Right hindlimb (tissue), 1 donor: ENCODE measurements at places on chromosomes 7 and 10.

DNA sequence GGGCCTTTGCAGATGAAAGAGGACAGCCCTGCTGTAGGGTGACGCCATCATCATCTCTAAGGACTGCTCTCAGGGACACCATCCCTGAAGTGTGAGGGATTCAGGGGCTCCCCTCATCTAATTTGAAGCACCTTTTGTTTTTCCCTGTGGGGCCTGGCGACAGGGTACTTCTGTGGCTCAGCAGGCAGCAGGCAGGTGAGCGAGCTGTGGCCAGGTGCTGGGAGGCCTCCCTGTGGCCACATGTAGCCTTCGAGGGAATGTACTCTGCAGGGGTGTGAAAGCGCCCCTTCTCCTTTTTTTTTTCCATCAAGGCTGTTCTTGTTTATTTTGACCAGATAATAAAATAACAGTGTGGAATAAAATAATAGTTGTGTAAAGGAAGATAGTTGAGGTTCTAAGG lies 118.2 kb upstream of the DPP6 start:
- no peak for DNase-seq

- DNase-seq: no peak
Measured at GRCh38 chr7:78222001-78222751, 423.6 kb downstream of the PHTF2 start.

- peak; percentile 81 for DNase-seq
Measured at GRCh38 chr7:41940760-41941343, 238.0 kb upstream of the INHBA start.

- no peak for DNase-seq
Measured at GRCh38 chr7:21946222-21946709, 567 bp upstream of the CDCA7L start.

DNA sequence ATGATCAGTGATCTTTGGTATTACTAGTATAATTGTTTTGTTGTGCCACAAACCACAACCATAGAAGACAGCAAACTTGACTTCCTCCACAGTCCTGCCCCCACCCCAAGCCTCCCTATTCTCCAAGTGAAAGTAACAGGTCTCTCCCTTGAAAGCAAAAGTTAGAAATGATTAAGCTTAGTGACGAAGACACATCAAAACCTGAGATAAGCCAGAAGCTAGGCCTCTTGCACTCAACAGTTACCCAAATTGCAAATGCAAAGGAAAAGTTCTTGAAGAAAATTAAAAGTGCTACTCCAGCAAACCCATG lies 7.5 kb downstream of the SAR1A start:
- no peak for DNase-seq

- no peak for DNase-seq
Measured at GRCh38 chr7:66522518-66522917, 106.2 kb upstream of the KCTD7 start.

GRCh38 chr7:125529249-125529648 lies 599.6 kb upstream of the POT1 start:
- DNase-seq: no peak

GRCh38 chr7:94338921-94339371 lies 55.7 kb upstream of the COL1A2 start:
- no peak for DNase-seq

DNA sequence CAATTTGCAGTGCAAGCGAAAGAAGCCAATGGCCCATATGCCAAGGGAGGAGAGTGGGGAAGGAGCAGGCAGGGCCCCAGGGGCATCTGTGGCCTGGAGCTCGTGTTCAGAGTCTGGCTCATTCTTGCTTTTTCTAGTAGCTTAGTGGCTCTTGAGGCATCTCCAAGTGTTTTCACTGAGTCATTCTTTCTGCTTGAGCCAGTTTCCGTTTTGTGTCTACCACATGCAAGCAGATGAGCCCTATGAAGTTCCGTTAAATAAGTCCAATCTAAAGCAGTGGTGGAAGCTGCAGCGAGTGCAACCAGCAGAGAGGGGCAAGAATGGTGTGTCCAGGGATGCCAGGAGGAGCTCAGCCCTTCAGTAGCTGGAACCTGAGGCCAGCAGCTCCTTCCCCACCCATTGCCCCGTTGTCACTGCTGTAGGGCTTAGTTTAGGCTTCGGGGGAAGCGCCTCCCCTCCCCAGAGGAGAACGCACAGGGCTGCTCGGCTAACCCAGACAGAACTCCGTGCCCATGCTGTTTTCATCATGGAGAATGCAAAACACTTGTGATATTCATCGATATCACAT lies 57.4 kb upstream of the EBF3 start:
- DNase-seq: peak; percentile 66

DNA sequence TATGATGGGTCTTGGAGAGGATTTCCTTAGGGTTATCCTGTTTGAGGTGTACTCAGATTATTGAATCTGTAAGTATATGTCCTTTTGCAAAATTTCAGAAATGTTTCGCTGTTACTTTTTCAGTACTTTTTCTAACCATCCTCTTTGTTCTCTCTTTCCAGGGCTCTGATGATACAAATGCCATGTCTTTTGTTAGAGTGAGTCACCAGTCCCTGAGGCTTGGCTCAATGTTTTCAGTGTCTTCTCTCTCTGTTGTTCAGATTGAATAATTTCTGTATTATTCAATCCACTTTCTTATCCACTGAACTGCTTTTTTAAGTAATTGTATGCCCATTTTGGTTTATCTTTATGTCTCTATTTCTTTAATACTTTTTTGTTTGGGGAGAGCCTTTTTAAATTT lies 449.4 kb downstream of the TNS3 start:
- DNase-seq: no peak

GRCh38 chr7:3888096-3888495 lies 587.0 kb downstream of the SDK1 start:
- no peak for DNase-seq

- DNase-seq: no peak
Measured at GRCh38 chr7:12297283-12298108, 86.4 kb downstream of the TMEM106B start.

DNA sequence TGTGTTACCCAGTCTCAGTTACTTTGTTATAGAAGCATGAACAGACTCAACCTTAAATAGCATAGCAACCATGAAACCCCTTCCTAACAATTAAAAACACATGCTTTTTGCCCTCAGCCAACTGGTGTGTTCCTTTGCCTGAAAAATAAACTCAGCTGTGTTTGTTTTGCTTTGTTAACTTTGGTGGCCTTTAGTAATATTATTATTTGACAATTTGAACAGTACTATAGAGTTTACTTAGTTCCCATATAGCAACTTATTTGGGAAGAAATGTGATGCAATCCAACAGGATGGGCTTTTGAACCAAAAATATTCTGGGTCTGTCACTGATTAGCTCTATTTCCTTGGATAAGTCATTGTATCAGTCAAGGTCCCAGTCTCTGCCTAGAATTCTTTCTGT lies 22.5 kb upstream of the MKLN1 start:
- no peak for DNase-seq

GRCh38 chr7:138886501-138886917 lies 88.5 kb upstream of the ATP6V0A4 start:
- no peak for DNase-seq

GRCh38 chr10:51357170-51357569 lies 282.9 kb downstream of the PRKG1 start:
- no peak for DNase-seq

GRCh38 chr10:86663046-86663345 lies 5.3 kb upstream of the LDB3 start:
- DNase-seq: no peak

GRCh38 chr10:88194041-88194887 lies 330.8 kb downstream of the PTEN start:
- no peak for DNase-seq

DNA sequence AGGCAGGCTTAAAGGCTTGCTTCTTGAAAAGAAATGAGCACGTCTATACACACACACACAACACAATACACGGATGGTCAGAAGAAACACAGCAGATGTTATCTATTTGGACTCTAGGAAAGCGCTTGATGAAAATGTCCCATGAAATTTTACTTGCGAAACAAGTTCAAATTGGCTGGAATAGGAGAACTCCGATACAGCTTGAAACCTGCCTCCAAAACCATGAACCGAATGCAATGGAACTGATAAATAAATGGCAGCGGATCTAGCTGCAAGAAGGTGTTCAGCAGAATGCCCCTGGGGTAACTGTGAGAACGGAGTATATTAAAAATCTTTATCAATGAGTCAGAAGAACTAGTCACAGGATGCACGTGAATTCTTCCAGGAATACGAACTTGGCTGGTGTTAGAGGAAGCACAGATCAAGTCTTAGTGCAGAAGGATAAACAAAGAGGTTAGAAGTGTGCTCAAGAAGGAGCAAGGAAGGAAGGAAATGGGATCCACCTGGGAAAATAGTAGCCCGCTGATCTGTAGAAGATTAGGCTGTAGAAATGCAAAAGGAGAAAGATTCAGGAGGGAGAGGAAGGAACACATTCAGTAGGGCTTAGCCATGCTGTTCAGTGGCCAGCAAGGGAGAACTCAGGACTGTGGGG lies 142.0 kb upstream of the PRKCQ start:
- peak; percentile 52 for DNase-seq

DNA sequence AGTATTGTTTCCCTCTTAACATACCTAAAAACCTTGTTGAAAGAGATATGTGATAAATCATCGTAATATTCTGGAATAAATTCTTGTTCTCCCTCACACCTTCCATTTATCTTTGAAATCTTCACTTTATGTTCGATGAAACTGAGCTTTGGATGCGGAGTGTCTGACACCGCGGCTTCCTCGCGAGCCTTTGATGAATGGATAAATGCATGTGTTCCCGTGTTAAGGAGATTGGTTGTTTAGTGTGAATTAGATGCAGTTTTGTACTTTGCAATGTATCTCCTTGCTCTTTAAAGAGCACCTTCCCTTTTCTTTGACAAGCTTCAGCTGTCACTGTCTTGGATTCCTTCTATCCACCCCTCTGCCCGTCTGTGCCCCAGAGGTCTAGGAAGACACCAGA lies 138.1 kb downstream of the DOCK1 start:
- no peak for DNase-seq

DNA sequence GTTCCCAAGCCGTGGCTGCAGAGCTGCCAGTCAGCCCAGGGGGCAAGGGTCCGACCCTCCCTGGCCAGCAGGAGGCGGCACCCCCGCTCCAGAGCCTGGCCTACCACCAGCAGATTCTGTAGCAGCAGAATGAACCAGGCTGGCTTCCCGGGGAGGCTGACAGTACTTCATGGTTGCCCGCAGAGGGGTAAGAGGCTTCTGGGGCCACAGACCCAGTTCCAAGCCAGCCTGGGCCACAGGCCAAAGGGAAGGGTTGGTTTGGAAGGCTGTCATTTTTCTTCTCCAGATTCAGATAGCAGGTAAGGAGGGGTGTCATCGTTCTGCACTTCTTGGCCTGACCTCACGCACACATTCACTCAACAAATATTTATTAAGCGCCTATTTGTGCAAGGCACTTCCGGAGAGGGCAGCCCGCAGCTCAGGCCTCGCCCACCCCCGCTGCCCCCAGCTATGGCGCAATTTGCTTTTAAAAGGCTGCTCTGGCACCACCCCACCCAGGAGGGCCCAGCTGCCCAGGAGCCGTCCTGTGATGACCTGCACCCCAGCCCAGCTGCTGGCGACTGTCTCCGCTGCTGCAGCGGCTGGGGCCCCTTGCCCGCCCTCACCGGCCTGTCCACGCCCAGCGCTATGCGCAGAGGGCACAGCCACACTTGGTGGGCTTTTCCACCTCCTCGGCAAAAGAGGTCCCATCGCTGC lies 168.5 kb downstream of the LCOR start:
- no peak for DNase-seq

GRCh38 chr7:130887182-130887956 lies 153.4 kb upstream of the KLF14 start:
- DNase-seq: no peak
